RKO (cell line): ENCODE measurements at places on chromosomes 2 and 18.

GRCh38 chr2:180322781-180323180 is 315.7 kb upstream of the CWC22 start:
- DNase-seq, result peak; percentile 11

DNA sequence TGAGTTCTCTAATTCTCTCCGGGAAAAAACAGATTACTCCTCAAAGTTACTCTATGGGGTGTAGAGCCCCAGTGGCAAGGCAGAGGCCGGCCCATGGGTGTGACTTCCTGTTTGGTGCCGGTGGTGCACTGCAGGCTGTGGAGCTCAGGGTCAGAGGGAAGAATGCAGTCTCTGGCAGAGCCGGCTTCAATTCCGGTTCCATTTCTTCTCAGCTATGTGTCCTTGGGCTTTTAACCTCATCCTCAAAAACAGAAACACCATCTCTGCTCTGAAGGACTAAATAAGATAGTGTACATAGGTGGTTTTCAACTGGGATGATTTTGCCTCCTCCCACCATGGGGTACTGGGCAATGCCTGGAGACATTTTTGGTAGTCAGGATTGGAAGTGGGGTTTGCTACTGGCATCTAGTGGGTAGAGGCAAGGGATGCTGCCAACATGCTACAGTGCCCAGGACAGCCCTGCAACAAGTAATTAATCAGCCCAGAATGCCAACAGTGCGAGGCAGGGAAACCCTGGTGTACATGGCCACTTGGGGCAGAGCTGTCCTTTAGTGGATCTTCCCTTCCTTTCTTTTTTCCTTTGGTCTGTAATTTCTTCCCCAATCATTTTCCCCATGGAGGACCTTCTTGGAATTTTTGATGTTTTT is 81.2 kb downstream of the INSIG2 start:
- DNase-seq, result no peak

- DNase-seq, result peak; percentile 40
These were observed 18.3 kb downstream of the ERBB4 start for GRCh38 chr2:212520340-212520739.

DNA sequence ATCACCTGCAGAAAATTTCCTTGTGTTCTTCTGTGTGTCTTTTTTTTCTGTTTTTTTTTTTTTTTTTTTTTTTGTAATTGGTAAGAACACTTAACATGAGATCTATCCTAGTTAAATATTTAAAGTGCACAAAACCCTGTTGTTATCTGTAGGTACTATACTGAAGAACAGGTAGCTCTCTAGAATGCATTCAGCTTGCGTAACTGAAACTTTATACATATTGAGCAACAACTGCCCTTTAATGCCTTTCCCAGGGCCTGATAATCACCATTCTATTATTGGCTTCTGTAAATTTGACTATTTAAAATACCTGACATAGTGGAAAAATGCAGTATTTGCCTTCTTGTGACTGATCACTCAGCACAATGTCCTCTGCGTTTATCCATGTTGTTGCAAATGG is 701.8 kb downstream of the SUCLG1 start:
- DNase-seq, result no peak

DNA sequence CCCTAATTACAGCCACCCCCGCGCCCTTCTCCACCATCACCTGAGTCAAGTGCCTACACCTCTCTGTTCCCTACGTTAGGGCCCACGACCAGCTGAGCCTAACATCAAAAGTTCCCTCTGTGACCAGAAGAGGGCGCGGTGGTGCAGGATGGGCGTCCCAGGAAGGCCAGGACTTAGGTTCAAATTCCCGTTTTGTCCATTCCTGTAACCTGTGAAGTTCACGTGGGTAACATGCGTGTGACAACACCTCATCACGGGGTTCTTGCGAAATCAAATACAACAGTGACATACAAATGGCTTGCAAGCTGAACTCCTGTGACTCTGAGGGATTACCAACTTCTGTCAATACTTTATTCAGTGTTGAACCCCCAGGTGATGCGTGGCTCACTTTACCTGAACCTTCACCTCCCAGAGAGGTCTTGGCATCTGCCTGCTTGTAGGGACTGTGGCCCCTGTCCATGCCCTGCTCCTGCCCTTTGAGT is 207.9 kb downstream of the ARL4C start:
- peak; percentile 43 for DNase-seq

DNA sequence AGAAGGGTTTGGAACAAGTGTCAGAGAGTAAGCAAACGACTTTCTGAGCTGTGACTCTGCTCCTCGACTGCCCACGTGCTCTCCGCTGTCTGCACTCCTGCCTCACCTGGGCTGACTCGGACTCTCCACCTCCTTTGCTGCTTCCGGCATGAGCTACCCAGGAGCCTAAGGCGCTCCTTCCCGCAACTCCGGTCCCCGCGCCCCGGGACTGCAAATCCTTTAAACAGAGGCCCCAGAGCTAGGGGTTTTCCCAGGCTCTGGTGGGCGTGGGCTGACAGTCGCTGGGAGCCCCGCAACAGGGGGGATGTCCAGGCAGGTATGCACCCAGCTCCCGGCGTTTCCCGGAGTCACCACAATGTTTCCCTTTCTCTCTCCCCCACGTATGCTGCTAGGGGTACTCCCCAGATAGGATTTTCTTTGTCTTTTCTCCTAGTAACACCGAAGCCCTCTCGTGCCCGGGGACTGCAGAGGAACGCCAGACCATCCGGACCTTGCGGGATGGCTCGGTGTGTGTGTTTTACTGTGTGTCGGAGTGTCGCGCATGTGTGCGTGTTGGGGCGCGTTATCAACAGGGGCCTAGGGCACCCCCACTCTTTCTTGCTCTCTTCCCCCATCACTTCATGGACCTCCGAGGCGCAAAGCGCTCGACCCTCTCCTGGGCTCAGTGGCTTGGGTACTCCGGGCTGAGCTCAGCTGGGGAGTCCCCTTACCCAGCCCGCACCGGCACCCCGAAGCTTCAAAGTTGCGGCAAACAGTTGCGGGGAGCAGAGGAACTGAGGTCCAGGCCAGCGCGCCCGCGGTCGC is 691 bp upstream of the THSD7B start:
- no peak for DNase-seq

DNA sequence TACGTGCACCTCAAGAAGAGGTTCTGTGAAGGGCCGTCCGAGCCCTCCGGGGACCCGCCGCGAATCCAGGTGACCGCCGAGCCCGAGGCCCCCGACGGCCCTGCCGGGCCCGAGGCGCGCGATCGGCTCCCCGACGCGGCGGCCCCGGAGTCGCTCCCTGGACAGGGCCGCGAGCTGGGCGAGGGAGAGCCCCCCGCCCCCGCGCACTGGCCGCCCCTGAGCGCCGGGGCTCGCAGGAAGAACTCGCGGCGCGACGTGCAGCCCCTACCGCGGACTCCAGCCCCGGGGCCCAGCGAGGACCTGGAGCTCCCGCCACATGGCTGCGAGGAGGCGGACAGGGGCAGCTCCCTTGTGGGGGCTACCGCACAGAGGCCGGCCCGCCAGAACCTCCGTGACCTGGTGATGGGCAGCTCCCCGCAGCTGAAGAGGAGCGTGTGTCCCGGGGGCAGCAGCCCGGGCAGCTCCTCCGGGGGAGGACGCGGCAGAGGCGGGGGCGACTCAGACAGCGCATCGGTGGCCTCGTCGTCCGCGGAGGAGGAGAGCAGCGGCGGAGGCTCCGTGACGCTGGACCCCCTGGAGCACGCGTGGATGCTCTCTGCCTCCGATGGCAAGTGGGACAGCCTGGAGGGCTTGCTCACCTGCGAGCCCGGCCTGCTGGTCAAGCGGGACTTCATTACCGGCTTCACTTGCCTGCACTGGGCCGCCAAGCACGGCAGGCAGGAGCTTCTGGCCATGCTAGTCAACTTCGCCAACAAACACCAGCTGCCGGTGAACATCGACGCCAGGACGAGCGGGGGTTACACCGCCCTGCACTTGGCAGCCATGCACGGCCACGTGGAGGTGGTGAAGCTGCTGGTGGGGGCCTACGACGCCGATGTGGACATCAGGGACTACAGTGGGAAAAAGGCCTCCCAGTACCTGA is 812 bp downstream of the SOWAHC start:
- peak; percentile 38 for DNase-seq

DNA sequence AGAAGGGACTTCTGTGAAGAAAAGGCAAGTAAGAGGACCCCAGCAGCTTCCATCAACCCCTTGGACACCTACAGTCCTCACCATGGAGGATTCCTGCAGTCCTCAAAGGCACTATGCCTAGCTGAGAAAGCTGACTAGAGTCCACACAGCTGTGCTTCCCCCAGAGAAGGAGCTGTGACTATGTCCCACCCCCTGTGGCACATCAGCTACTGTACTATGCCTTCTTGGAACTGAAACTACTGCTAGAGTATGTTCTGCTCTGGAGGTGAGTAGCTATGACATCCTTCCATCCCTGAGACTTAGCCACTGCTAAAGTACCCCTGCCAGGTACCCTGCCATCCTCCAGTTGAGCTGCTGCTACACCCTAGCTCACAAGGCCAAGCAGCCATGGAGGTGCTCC is 690.2 kb upstream of the CHAC2 start:
- no peak for DNase-seq

DNA sequence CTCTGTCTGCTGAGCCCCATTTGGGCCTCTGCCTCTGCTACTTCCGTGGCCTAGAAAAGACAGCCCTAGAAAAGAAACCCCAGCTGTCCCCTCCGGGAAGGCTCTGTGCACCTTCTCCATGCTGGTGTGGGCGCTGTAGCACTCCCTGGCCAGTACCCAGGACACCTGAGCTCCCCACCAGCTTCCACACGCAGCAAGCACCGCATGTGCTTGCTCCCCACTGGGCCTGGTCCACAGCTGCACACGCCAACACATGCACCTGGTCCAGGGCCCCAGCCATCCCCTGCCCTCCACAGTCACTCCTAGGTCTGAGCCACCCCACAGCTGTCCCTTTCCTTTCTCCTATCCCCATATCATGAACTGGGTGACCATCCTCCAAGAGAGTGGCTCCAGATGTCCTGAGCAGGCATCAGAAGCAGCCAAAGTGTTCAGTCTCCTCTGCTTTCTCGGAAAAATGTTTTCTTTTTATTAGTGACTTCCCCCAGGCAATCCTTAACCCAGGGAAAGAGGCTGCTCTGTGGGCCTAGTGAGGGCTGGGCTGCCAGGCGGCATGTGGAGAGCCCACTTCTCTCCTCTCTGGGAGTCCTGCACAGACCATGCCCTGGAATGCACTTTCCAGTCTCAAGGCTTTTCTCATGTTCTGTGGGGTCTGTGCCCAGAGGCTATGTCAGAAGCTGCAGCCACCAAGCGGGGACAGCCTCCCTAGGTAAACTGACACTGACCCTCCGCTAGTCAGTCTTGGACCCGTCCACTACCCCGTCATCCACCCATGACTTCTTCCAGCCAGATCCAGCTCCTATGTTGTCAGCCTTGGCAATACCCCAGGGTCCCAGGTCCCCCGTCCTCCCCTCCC is 133.7 kb downstream of the KLHL29 start:
- no peak for DNase-seq
